GDM1 (cell line): ENCODE measurements at places on chromosomes 6 and 20.

GRCh38 chr6:75546381-75546780, 52.8 kb upstream of the FILIP1 start:
- DNase-seq, result no peak

DNA sequence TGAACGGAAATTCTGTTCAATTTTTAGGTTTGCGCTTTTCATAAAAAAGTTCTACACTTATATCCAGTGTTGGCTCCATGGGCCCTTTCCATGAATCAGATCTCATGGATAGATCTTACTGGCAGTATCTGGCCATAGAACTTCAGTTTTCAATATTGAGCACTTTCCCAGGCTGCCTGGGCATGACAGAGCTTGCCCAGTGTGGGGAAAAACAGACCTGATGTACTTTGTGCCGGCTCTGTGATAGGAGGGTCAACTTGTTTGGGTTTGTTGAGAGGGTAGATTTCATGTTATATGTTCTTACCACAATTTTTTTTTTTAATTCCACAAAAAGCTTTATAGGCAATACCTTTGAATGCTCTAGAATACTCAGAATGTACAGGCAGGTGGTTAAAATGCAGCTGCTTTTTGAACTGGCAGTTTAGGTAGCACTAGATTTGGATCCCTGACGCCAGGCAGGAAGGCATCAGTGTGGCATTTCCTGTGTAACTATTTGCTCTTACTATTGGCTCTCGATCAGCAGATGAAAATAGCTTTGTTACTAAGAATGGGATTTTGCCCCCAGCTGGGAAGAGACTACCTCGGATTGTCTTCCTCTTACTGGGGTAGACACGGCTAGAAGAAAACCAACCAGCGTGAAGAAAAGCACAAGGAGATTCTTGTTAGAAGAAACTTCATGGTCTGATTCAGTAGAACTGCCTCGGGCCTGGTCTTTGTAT, 404.9 kb upstream of the SOX4 start:
- no peak for DNase-seq

DNA sequence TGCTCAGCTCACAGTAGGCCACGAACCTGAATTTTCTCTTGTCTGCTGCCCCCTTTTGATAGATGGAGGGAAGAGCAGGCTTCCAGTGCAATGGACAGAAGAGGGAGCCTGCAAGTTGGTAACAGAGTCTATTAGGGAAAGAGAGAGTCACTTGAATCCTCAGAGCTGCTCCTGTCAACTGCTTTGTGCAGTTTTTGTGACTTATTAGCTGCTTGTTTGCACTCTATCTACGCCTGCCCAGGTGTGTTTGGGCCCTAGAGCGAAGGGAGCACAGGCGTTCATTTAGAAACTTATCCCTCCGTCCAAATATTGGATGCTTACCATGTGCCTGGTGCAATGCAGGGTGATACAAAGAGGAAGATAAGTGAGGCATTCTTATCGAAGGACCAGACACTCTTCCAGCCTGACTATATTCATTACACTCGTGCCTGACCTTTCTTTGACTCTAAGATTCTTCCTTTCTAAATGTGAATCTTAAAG, 11.6 kb upstream of the SLC2A12 start:
- DNase-seq, result peak; percentile 60

- no peak for DNase-seq
Observed at GRCh38 chr20:61295249-61295648, 43.2 kb downstream of the CDH4 start.

DNA sequence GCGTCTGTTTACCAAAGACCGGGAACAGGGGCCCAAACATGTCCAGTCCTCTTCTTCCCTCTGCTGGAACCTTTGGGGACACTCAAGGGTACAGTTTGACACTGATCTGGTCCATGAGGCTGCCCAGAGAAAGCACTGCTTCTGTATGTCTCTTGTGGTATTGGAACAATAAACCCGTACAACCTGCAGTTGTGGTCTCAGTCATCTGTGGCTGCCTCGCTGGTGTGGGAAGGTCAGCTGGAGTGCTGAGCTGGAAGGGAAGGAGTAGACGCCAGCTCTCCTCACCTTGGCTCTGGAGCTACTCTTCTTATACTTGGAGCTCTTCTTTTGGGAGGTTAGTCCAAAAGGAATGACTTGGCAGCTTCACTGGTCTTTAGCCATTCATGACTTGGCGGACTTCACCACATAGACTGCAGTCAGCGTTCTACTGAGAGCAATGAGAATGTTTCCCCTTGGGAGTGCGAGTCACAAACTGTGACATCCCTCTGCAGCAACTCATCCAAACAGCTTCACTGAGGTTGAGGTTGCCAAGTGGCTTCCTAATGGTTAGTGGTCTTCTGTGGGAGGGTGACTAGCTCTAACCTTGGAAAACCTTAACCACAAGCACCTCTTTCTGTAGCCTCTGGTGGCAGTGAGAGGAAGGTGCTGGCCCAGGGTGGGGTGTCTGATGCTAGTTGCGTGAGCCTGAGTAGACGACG, 81.2 kb downstream of the ASXL1 start:
- peak; percentile 10 for DNase-seq

- peak; percentile 14 for DNase-seq
Observed at GRCh38 chr6:491233-491632, 99.7 kb downstream of the IRF4 start.

GRCh38 chr20:44187772-44188709, 1.1 kb upstream of the JPH2 start:
- DNase-seq, result no peak
